ENCODE measurements at places on chromosomes 7 and 10. TPM values are rescaled to one million over a fixed set of nuclear protein-coding genes. Genes with fewer than 3 reads are reported as not detected.
A peak's percentile ranks its signal among the peaks of the same experiment; 100 is the strongest.

- no peak for DNase-seq
Measured at GRCh38 chr10:98460837-98461499, 14.2 kb upstream of the HPS1 start.

DNA sequence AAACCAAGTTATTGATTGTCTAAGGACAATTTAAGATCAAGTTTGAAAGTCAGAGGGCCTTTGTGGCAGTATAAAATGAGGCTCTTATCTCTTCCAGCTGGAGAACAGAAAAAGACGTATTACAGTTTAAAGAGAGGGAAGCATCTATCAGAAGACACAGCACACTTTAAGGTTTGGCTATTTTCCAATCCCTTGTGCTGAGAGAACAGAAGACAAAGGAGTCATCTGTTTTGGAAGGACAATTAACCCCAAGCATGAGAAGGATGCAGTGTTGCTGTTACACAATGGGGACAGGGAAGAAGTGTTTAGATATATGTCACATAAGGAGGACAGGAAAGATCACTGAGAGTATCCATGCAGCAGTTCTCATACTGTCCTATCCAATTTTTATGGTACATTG lies 1224.2 kb upstream of the SORCS1 start:
- DNase-seq = peak; percentile 15

DNA sequence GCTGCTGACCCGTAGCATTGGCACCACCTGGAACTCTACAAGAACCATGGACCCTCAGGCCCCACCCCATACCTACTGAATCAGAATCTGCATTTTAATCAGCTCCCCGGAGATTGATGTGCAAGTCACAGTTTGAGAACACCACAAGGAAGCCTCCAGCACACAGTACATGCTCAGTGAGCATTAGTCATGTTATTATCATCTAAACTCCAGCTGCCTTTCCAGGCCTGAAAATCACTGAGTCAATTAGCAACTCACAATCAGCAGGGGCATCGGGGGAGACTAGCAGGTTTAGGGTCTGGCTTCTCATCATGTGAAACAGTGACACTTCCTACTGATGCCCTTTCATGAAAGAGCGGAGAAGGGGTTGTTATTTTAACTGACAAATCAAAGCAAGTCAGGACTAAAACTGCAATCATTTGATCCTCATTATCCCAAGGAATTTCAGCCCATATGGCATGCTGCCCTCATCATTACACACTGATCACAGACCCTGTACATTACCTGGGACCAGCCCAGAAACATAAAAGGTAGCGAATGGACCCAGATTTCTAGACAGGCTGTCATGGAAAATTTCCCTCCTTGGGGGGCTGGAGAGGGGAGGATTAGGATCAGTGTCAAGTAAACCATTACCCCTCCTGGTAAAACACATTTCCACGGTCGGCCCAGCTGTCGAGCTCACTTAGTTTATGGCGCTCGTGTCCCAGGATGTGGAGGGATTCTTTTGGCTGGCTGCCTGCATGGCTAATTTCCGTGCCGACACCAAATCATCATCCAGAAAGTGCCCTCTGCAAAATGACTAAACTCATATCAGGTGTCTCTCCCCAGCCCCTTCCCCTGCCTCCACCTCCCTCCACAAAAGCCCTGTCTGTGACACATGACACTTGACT lies 122.8 kb downstream of the PRLHR start:
- peak; percentile 75 for DNase-seq

GRCh38 chr7:131330299-131330698 lies 2.6 kb downstream of the MKLN1 start:
- no peak for DNase-seq

Gene CTAGE6
- polyA plus RNA-seq = not detected

Gene SHOC2
- 18.0 TPM for polyA plus RNA-seq

DNA sequence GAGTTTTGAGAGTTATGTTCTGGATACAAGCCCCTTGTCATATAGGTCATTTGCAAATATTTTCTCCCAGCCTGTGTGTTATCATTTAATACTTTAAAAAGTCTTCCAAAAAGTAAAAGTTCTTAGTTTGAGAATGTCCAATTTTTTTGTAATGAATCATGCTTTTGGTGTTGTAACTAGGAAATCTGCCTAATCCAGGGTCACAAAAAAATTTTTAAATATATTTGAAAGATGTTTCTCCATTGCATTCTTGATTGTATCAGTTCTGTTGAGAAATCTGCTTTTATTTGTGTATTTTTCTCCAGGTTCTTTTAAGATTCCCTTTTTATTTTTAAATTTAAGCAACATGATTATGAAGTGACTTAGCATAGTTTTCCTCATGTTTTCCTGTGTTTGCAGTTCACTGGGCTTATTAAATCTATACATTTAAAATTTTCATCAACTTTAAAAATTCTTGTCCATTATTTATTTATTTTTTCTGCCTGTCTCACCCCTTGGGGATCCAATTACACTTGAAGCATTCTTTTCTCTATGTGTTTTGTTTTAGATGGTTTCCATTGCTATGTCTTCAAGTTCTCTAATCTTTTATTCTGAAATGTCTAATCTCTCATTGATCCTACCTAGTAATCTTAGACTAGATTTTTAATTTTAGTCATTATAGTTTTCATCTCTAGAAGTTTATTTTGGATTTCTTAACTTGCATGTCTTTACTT lies 47.0 kb downstream of the CCDC71L start:
- DNase-seq = no peak

Gene ASB15
- 1.8 TPM for polyA plus RNA-seq

Gene STRIP2
- 9.0 TPM for polyA plus RNA-seq

GRCh38 chr7:1539882-1540775 lies 9.6 kb downstream of the MAFK start:
- DNase-seq = peak; percentile 56

- DNase-seq = peak; percentile 83
Measured at GRCh38 chr10:132677473-132678227, 108.3 kb downstream of the NKX6-2 start.

Gene HOXA5
- 19.4 TPM for polyA plus RNA-seq

GRCh38 chr10:124624466-124624865 lies 119.7 kb downstream of the FAM53B start:
- no peak for DNase-seq

GRCh38 chr7:46245586-46246111 lies 324.6 kb upstream of the IGFBP3 start:
- DNase-seq = peak; percentile 19

DNA sequence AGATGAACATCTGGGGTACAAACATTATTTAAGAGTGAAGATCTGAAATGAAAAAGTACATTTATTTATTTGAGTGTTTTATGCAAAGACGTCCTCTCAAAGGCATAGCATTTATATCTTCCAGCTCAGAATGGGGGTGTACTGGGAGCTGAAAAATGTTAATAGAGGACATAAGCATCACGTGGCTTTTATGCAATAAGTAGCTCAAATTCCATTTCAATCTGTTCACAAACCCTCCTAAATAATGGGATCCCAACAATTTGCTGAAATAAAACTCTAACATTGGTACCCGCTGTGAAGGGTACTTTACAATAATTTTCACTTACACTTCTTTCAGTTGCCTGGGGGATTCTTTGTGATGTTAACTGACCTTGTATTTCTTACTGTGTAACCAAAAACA lies 172.0 kb downstream of the TAX1BP1 start:
- no peak for DNase-seq

GRCh38 chr7:35726654-35727053 lies 31.7 kb upstream of the HERPUD2 start:
- DNase-seq = no peak

DNA sequence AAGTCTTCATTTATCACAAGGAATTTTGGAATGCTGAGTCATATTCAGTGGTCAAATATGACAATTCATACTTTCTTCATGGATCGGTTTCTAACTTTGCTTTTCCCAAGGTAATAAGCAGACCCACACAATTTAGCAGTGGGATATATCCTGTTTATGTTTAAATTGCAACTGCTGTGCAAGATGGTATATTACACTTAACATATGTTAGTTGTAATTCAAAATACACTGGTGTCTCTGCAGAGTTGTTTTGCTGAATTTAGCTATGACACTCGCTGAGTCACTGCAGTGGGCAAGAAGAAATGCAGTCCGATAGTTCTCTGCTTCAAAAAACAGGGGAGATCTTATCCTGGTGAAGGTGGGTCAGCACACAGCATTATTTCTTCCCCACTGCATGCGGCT lies 194.8 kb upstream of the PTN start:
- no peak for DNase-seq

Gene PDE6C
- polyA plus RNA-seq = not detected

Gene CFAP43
- polyA plus RNA-seq = 3.1 TPM

- no peak for DNase-seq
Measured at GRCh38 chr7:111004310-111004901, 86.5 kb upstream of the LRRN3 start.

All from kidney (tissue), 22 donors.